Islet precursor cell (in vitro differentiated cells): ENCODE measurements at places on chromosomes 3 and 15.

DNA sequence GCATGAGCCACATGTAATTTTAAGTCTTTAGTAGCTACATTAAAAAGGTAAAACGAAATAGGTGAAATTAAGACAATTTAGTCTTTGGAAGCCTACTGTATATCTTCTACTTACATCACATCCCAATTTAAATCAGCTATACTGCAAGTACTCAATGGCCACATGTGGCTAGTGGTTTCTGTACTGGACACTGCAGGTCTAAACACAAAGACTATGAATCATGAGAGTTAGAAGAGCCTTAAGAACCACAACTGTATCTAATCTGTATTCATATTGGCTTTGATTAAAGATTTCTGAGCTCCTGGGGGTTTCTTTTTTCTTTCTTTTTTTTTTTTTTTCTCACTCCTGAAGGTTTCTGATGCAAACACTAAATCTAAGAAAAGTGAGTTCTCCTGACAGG lies 2.3 kb upstream of the EIF1B start:
- no peak for DNase-seq

DNA sequence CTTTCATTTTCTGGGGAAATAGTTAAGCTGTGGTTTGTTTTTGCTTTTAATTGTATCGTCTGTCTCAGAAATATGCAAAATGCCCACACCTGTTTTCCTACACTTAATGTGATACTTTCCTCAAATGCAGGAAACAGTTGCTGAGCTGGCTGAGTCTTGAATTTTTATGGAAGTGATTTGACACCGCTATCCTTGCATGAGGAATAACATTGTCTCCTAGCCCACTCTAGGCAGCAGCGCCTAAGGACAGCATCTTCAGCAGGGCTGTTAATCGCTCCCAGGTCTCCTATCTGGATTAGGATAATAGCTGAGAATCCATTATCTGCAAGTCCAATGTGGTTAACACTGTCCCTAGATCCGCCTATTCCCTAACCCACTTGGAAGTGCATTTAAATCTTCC lies 132.6 kb upstream of the NR2E3 start:
- no peak for DNase-seq

DNA sequence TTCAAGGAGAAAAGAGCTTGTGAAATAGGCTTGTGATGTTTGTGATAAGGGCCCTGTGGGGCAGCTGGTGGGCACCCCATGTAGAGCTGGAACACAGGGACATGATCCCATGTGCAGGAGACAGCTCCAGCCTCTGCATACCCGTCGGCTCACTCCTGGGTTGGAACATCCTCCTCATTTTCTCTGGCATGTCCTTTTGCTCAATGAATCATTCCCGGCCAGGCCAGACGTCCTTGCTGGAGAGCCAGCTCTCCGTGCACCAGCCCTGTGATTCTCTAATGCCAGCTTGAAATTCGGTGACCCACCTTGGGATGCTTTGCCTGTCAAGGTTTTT lies 77.3 kb downstream of the SMAD3 start:
- peak; percentile 92 for DNase-seq

GRCh38 chr3:28637742-28638141 lies 289.1 kb upstream of the AZI2 start:
- DNase-seq: no peak

GRCh38 chr3:191366675-191367074 lies 36.3 kb upstream of the UTS2B start:
- no peak for DNase-seq

GRCh38 chr3:61743686-61744242 lies 182.4 kb downstream of the PTPRG start:
- DNase-seq: no peak

DNA sequence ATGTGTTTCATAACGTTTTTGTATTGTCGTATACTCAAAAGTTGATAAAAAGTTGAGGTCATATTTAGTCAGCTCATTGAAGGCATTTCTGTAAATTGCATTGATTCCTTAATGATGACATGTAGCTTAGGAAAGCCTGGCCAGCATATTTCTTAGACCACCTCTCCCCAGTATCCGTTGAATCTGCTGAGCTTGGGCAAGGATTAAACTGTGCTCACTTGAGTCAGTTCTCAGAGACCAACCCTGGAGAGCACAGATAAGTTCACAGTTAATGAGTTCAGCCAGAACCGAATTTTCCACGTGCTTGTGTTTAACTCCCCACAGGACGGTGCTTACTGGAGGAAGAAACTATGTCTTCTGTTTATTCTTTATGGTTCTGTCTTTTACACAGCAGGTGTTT lies 132.7 kb downstream of the SLC25A26 start:
- DNase-seq: no peak

DNA sequence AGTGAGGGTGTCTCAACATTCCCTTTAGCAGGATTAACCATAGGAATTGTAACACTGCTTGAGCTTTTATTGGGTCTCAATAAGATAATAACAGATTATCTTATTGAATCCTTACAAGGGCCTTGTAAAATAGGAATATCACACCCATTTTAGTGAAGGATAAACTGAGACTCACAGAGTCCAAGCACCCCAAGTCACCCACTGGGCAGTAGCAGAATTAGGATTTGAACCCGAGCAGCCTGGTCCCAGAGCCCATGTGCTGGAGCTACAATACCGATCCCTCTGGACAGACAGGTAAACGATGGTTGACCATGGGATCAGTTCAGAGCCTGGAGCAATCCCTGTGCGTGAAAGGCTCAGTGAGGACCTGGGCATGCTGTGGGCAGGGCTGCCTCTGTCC lies 56.3 kb upstream of the MRPS22 start:
- no peak for DNase-seq

DNA sequence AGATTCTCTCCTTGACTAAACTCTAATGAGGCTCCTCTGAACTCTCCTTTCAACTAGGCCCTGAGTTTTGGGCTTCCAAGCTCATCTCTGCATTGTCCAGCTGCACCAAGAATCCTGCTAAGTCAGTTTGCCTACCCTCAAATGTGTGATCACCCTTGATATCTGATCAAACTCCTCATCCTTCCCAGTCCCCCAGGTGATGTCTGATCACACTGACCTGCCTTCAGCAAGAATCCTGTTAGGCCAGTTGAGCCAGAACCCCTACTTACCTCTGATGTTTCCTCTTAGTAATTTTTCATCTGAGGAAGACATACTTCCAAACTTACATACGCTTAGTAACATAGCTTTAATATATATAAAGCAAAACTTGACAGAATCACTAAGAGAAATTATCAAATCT lies 28.8 kb downstream of the SUMF1 start:
- DNase-seq: peak; percentile 76

DNA sequence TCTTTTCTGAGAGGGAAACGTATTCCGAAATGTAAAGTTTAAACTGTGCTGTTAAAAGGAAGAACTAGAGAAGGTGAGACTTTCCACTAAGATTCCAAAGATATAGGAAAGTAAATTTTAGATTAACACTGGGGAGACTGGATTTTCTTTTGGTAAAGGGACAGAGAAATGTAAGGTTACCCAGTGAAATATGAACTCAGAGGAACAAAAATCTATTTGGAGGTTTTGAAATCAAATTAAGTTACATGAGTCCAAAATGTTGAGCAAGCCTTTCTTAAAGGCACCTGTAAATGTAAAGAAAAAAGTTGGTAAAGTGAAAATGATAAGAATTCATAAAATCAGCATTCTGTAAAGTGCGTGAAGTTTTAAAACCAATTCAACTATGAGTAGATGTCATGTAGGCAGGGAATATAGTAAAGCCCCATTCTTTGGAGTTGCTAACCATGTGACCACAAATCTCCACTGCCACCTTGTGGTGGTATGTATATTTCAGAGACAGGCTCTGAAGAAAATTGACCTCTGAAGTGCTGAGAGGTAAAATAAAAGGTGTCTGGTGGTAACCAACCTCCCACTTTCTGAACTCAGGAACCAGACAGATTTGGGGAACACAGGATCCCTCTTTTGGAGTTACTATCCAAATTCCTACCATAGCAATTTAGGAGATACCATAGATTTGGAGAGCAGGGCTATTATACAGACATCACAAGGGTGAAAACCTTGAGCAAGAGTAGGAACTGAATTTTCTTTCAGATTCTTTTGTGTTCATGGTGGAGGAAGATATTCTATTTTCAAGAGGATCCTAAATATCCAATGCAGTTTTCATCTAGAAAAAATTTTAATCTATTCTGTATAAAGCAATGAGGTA lies 215.3 kb downstream of the ROBO2 start:
- DNase-seq: peak; percentile 71

- DNase-seq: no peak
Observed at GRCh38 chr15:49709646-49710214, 88.9 kb downstream of the DTWD1 start.

DNA sequence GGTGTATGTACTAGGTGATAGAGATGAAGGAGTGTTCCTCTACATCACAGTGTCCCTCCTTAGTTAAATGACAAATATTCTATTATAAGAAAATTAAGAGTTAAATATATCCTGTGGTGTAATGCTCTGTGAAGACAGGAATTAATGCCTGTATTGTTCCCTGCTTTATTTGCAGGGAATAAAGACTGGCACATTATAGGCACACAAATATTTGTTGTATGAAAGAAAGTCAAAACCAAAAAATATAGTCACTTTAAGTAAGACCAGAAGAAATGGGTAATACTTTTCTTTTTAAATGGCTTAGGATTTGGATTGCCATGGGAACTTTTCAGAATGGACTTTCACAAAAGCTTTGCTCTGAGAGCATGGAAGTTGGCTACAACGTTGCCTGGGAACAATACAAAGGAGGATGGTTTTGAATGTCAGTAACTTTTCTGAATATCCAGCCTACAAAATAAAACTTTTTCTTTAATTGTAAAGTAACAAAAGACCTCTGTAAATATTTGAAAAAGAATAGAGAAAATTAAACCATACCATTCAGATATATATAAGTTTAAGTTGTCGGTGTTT lies 158.0 kb upstream of the P2RY1 start:
- DNase-seq: no peak

GRCh38 chr3:112687616-112688015 lies 46.7 kb upstream of the CCDC80 start:
- DNase-seq: no peak

- no peak for DNase-seq
Observed at GRCh38 chr3:122357828-122358702, 25.0 kb downstream of the MIX23 start.

GRCh38 chr3:177037241-177037640 lies 160.0 kb downstream of the TBL1XR1 start:
- DNase-seq: no peak

DNA sequence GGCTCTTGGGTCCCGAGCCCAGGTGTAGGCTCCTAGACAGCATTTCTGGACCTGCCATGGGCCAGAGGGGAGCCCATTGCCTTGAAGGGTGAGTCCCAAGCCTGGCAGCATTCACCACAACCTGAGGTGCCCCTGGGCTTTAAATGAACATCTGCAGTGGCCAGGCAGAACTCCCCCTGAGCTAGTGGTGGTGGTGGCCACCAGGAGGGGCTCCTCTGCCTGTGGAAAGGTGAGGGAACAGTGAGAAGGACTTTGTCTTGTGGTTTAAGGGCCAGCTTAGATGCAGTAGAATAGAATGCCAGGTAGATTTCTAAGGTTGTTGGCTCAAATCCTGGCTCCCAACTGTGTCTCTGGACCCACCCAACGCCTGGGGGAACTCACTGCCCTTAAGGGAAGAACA lies 55.6 kb downstream of the CASR start:
- no peak for DNase-seq

- DNase-seq: no peak
Observed at GRCh38 chr3:183912895-183913579, 28.4 kb upstream of the PARL start.

- DNase-seq: no peak
Observed at GRCh38 chr3:71723452-71724170, 1.6 kb downstream of the EIF4E3 start.

GRCh38 chr15:59352189-59352588 lies 20.5 kb downstream of the MYO1E start:
- DNase-seq: no peak

- no peak for DNase-seq
Observed at GRCh38 chr3:18670759-18671158, 245.6 kb upstream of the SATB1 start.

- no peak for DNase-seq
Observed at GRCh38 chr3:129502641-129503408, 25.6 kb upstream of the RHO start.

- peak; percentile 37 for DNase-seq
Observed at GRCh38 chr3:195822131-195822696, 10.5 kb upstream of the MUC4 start.

DNA sequence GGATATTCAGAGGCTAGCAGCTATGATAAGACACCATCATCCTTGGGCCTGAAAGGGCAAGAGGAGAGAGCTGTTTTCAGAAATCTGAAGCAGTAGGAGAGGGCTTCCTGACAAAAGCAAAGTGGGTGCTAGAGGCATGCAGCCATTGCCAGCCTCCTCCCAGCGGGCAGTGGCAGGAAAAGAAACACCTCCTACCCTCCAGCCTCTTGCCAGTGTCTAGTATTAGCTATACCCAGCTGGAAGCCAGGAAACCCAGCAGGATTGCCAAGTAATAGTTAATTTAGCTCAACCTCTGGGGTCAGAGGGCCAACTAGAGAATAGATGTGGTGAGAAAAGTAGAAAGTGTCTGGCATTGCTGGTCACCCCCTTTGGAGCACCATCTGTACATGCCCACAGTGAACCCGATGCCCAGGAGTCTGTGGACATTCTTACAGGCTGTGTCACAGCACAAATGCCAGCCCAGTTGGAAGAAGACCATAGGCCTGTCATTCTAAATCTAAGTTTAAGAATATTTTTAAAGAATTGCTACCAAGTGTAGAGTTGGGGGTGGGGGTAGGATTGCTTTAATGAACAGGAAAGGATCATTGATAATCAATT lies 85.3 kb downstream of the HCN4 start:
- DNase-seq: no peak

- DNase-seq: no peak
Observed at GRCh38 chr3:176824811-176825210, 372.5 kb downstream of the TBL1XR1 start.

- DNase-seq: no peak
Observed at GRCh38 chr3:44529927-44530326, 25.1 kb upstream of the ZKSCAN7 start.

- peak; percentile 87 for DNase-seq
Observed at GRCh38 chr3:49671291-49672288, 2.6 kb upstream of the APEH start.

- peak; percentile 45 for DNase-seq
Observed at GRCh38 chr3:194874206-194874605, 188.5 kb downstream of the FAM43A start.
